ENCODE measurements at places on chromosomes 11 and 22.

DNA sequence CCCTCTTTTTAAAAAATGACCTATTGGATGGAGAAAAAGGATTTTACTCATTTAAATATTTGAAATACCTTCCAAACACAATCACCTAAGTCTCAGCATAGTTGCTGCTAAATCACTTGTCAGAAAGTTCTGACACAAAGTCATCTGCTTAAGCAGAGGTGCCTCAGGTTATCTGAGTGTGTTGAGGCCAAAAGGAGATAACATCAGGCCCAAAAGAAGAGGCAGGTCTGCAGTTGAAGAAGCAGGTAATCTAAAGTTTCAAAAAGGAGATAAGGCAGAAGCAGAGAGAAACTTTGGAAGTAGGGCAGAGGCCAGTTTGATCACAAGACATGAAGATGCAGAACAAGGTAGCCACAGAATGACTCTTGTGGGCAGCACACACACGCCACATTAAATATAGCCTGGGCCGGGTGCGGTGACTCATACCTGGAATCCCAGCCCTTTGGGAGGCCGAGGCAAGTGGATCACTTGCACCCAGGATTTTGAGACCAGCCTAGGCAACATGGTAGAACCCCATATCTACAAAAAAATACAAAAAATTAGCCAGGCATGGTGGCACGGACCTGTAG is 175.7 kb upstream of the API5 start:
- DNase-seq, result no peak

DNA sequence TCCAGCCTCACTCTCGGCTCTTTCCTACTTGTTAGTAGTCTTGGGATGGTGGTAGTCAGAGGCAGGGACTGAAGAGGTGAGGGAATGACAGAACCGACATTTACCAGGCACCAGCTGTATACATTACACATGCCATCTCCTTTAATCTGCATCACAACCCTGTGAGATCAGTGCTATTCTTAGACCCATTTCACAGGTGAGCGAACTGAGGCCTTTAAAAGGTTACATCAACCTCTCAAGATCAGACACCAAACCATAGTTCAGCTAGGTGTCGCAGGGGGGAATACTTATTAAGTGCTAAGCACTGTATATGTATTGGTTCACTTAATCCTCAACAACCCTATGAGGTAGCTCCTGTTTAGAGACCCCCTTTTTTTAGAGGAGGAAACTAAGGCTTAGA is 5.6 kb downstream of the PLA2G3 start:
- no peak for DNase-seq

GRCh38 chr11:101336155-101336554 is 206.5 kb upstream of the PGR start:
- no peak for DNase-seq

GRCh38 chr22:35685731-35686130 is 31.9 kb upstream of the APOL5 start:
- no peak for DNase-seq
